ENCODE measurements at places on chromosomes 12 and 14.
A peak's percentile ranks its signal among the peaks of the same experiment; 100 is the strongest.

GRCh38 chr12:79370021-79370420, 320.7 kb downstream of the PAWR start:
- DNase-seq = no peak

GRCh38 chr12:98408681-98409080, 106.7 kb upstream of the TMPO start:
- DNase-seq = no peak

GRCh38 chr14:79256380-79256779, 954.9 kb downstream of the DIO2 start:
- DNase-seq = no peak

GRCh38 chr14:53491256-53491883, 338.2 kb upstream of the DDHD1 start:
- DNase-seq = no peak

DNA sequence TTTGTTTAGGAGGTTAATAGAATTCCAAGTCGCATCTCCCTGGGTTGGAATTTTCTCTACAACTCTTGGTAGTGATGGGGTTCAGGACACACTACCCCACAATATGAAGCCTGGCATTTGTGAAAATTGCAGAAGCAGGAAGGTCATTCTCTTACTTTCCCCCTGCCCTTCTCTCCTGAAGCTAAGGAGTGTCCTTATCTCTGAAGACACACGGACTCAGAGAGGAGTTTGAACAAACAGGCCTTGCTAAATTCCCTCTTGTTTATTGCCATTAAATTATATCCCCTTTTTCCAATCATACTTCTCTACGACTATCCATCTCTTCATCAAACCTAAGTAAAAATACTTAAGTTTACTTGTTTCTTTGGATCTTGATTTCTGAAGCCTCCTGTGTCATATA, 443.0 kb downstream of the RAD51B start:
- DNase-seq = no peak

GRCh38 chr14:63051992-63052391, 6.7 kb upstream of the KCNH5 start:
- DNase-seq = no peak

DNA sequence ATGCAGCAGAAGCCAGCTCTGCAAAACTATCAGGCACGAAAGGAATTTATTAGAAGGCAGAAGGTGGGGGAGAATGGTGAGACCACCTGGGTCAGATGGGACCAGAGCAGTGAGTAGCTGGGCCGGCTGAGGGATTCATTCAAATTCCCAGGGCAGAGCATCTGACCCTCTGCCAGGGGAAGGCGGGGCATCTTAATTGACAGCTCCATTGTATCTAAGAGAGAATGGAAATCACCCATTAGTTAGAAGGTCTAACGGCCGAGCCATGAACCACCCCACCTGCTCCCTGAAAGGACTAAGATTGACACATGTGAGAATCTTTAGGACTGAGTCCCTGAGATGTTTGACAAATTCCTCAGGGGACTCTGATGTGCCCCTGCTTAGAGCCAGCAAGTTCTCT, 83.7 kb downstream of the PHETA1 start:
- DNase-seq = no peak

GRCh38 chr12:103705927-103706326, 118.9 kb downstream of the STAB2 start:
- DNase-seq = no peak

GRCh38 chr12:99136516-99136915, 491.4 kb downstream of the APAF1 start:
- no peak for DNase-seq

DNA sequence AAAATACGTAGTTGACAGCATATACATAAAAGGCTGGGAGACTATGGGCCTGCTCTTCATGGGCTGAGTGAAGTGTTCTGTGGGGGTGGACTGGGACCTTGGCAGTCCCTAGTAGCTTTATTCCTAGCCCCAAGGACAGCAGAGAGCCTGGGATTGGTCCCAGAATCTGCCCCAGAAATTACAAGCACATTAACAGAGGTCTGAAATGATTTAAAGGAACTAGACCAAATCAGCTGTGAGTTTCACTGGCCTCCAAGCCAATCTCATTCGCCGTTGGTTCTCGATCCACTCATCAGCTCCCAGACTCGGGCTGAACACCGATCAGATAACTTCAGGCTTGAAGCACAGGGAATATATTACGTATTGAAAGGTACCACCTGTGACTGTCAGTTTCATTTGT, 77.0 kb upstream of the PSMC1 start:
- DNase-seq = no peak

DNA sequence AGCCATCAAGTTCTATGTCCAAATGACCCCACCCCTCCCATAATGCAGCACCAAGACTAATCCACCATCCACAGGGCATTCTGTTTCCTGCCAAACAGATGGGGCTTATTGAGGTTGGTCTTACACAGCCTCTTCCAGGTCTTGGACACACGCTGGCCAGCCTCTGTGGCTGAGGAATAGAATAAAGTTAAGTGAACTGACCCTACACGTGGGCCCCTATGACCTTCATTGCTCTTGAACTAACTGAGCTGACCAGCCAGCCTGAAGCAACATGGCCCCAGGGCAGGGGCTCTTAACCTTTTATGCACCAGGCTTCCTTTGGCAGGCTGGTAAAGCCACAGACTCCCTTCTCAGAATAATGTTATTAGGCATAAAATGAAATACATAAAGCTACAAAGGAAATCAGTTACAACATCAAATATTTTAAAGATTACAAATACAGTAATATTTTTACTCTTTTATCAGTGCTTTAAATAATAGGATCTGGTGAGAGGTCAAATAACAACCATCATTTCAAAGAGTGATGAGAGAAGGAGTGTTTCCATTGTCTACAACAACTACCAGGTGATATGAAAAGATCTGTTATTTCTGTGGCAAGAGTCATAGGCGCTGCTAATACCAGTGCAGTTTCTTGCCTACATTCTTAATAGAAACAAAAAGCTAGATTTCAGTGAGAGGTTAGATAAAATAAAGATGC, 192.9 kb upstream of the NUDT4 start:
- peak; percentile 42 for DNase-seq

DNA sequence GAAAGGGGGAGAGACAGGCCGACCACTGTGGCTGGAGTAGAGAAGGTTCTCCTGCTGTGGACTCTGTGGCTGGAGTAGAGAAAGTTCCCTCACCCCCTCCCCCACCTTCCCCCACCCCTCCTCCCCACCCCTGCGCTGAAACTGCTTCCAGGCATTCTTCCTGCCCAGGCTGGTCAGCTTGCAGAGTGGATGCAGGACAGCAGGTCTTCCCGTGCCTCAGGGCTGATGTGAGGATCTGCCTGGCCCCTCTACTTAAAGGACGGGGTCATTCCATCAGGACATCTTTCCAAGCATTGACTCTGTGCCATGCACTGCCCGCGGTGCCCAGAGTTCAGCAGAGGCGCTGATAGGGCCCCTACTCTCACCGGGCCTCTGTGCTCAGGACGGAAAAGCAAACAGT, 13.2 kb upstream of the RIMBP2 start:
- DNase-seq = no peak

GRCh38 chr14:90017371-90017770, 44.4 kb upstream of the KCNK13 start:
- no peak for DNase-seq

DNA sequence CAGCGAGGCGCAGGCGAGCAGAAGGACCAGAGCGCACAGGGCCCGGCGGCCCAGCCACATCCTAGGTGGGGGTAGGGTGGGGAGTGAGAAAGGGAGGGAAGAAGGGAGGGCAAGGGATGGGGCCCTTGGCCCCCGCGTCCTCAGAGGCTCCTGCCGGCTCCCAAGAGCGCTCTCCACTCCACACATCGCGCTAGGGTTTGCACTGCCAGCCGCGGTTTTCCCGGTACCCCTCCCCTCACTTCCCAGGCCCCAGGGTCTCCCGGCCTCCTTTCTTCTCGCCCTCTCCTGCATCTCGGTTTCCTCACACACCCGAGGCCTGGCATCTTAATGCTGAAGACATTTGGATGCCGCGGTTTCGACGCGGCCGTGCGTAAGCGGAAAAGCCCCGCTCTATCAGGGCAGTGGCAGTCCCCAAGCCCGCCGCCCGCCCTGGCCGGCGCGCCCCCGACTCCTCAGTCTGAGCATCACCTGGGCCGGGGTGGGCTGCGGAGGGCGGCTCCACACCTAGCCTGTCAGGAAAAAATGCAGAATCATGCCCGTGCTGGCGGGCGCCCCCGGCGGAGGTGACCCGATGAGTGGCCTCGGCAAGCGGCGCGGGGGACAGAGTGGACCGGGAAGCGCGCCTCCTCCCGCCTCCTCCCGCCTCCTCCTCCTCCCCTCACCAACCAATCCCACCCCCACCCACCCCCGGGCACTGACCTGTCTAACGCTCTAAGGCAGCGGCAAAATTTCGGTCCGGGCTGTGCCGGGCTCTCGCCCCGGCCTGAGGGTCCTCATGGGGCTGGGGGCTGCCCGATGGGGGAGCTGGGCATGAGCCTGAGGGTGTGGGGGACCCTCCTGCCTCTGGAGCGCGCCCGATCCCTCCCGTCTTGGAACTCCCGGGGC, 686 bp downstream of the B4GALNT1 start:
- DNase-seq = no peak

- no peak for DNase-seq
Measured at GRCh38 chr14:102872020-102872419, 50.4 kb upstream of the AMN start.

GRCh38 chr12:54658306-54659264, 10.4 kb upstream of the DCD start:
- DNase-seq = no peak

DNA sequence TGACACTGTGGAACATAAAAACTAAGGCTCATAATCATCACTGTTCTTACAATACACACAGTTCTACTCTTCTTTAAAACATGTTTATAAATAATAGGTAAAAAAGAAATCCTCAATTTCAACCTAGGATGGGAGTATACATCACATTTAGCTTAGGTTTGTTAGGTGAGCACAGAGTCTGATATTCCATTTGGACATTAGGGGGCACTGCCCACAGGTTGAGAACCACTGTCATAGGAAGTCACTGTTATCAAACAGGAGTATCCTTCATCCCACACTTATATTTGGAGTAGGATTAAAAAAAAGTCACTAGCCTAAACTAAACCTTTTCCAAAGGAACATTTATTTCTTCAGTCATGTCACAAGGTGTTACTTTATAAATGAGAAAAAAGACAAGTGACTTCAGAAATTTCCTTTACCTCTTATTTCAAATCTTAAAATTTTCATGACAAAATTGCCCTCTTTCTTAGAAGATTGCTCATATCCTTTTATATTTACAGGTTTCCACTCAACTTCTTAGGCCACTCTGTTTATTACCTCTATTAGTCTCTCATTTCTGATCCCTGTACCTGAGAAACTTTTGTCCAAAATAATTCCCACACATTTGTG, 240.6 kb downstream of the CPNE8 start:
- DNase-seq = no peak

- DNase-seq = no peak
Measured at GRCh38 chr12:28130625-28131598, 59.3 kb upstream of the CCDC91 start.

DNA sequence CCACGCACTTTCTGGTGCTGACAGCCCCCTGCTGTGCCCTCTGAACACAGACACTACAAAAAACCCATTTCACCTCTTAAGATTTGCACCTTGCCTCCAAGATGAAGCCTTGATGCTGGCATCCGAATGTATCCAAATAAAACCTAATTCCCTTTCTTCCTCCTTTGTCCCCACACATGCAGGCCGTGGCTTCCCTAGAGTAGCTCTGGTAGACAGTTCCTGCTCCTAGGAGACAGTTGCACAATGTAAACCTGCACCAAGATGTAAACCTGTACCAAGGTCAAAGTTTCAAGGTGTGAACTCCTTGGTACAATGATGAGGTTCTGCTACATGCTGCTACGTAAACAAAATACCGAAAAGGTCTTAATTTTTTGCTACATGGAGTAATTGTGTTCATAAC, 625 bp upstream of the ABHD12B start:
- DNase-seq = no peak

- DNase-seq = no peak
Measured at GRCh38 chr12:59938190-59938962, 342.5 kb downstream of the SLC16A7 start.

GRCh38 chr12:125129179-125129571, 63.9 kb downstream of the AACS start:
- no peak for DNase-seq

GRCh38 chr12:4286228-4286627, 12.7 kb downstream of the CCND2 start:
- DNase-seq = no peak

- DNase-seq = no peak
Measured at GRCh38 chr12:21819678-21820077, 45.2 kb upstream of the KCNJ8 start.

- no peak for DNase-seq
Measured at GRCh38 chr12:30358671-30359070, 337.0 kb downstream of the IPO8 start.

- DNase-seq = peak; percentile 68
Measured at GRCh38 chr14:55580470-55581341, 699 bp downstream of the KTN1 start.

- DNase-seq = no peak
Measured at GRCh38 chr12:123069436-123070266, 81.2 kb downstream of the PITPNM2 start.

DNA sequence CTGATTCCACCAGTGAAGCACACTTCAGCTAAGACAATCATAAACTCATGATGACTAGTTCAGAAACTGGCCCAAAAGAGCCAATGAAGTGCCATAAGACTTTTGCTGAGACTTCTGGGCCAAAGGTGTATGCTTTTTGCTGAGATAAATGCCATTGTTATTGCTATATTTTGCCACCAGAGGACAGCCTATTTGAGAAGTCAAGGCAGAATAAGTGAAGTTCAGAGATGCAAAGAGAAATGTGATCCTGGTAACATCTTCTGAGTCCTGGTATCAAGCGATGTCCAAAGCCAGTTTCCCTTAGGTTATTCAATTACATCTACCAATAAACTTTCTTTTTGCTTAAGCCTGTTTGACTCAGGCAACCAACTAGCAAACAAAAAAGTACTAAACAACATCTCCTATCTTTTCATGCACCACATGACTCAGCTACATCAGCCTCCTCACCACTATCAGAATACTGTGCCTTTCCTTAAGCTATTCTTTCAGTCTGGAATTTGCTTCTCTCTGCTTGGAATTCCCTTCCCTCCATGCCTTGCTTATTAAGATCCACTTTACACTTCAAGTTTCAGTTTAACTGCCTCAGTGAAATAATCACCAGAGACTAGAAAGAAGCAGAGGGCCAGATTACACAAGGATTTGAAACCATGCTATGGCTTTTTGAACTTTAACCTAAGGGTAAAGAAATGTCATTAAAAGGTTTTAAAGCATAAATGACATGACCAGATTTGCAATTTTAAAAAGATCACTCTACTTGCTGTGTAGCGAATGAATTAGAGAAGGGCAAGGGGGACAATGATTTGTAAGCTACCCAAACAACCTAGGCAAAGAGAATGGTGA, 14.0 kb downstream of the CRY1 start:
- no peak for DNase-seq

- no peak for DNase-seq
Measured at GRCh38 chr12:69474456-69474855, 4.3 kb downstream of the FRS2 start.

- no peak for DNase-seq
Measured at GRCh38 chr12:27486961-27487360, 37.0 kb upstream of the PPFIBP1 start.

DNA sequence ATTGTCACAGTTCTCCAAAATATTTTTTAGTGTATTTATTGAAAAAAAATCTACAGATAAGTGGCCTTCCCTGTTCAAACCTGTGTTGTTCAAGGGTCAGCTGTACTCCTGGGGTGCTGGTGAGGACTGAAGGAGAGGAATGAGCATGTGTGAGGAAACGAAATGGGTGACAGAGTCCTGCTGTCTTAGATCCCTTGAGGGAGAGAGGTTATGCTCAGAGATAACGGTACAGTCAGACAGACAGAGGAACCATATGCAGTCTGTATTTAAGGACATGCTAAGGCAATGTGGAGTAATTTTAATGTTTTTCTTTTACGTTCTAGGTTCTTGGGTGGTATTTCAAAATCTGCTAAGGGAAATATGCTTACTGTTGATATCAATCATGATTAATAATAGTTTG, 352.9 kb upstream of the RGS6 start:
- DNase-seq = no peak

Measured in GM06990 (cell line).